ENCODE measurements at places on chromosomes 7 and 10. TPM values are rescaled to one million over a fixed set of nuclear protein-coding genes. Genes with fewer than 3 reads are reported as not detected.

Gene ANKIB1
- 34.6 TPM for total RNA-seq

Gene ADCYAP1R1
- 5.8 TPM for total RNA-seq

DNA sequence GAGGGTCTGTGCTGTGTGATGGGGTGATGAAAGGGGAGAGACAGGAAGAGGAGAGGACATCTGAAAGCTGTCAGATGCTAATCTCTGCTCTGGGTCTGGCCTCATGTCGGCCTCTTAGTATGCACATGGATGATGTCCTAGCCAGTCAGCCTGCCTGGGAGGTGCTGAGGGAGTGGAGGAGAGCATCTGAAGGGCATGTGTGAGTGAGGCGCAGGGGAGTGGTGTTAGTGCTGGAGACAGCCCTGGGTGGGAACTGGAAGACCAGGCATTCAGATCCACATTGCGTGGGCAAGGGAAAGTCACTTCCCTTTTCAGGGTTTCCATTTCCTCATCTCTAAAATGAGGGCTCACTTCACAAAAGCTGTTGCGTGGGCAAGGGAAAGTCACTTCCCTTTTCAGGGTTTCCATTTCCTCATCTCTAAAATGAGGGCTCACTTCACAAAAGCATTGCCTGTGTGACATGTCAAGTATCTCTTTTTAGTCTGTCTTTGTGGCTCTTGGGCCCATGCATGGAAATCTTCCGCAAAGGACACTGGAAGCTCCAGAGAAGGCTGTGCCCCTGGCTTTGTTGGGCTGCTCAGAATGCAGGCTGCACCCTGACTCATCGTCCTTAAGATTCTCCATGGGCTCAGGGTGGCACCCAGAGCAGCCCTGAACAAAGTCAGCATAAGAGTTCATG, 10.0 kb downstream of the SFTPD start:
- peak; percentile 88 for DNase-seq

DNA sequence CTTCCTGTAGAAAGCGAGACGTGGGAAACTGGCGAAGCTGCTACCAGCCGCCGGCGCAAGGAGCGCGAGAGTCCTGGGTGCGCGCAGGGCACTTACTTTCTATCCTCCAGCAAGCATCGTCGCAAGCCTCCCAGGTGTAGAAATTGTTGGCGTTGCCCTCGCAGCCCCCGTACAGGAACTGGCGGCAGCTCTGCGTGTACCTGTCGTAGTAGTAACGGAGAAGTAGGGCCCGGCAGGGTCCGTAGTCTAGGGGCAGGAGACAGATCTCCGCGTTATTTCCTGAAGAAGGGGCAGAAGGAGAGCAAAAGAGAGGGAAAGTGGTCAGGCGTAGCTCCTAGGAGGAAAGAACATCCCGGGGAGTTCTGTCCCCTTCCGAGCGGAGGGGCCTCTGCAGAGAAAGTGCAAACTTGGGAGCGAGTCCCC, 501 bp downstream of the TFPI2 start:
- no peak for DNase-seq

- no peak for DNase-seq
Observed at GRCh38 chr10:66295602-66296001, 630.2 kb upstream of the LRRTM3 start.

Gene LIPM
- not detected for total RNA-seq

Gene ASB10
- total RNA-seq, result 41.4 TPM

DNA sequence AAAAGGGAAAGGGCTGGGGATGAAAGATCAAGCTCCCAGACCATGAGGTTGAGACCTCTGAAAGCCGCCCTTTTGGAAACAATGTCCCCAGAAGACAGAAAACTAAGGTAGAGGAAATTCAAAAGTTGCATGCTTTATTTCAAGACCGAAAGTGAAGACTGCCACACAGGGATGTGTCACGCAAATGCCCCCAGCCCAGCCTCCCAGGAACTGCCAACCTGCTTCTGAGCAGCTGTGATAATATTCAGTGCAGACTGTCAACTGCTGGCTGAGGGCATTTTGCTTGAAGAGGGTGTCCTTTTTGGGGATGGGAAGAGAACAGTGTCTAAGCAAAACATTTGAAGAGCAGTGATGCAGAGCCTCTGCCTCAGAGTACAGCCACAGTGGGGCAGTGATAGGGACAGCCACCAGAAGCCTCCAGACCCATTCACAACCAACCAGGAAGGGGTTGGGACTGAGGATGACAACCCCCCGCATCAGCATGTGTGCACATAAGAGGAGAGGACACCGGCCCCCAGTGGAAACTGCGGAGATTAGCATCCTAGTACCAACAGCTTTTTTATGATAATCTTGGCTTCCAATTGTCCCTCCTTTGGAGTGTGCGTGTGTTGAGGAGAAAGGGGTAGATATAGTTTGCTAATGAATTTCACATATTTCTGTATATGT, 34.7 kb upstream of the NFE2L3 start:
- no peak for DNase-seq

GRCh38 chr7:40297741-40298311, 163.0 kb downstream of the SUGCT start:
- no peak for DNase-seq

Gene ELFN1
- 10.7 TPM for total RNA-seq

DNA sequence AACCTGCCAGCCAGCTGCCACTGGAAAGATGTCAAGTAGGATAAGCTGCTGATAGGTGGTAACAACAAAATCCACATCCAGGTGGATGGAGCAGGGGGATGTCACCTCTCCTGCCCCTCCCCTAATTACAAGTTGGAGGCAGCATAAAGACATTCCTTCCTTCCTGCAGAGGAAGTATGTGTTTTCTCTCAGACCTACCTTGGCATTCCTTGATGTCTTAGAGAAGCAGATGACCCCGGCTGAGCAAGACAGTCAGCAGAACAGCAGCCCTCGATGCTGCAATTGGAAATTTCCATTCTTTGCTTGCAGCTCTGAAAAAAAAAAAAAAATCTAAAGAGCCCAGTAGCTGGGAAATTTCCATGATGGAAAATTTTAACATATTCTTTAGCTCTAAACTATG, 137.5 kb upstream of the MKLN1 start:
- no peak for DNase-seq

GRCh38 chr10:110279407-110279986, 25.2 kb downstream of the SMNDC1 start:
- no peak for DNase-seq

GRCh38 chr10:45416603-45417002, 42.6 kb downstream of the ALOX5 start:
- no peak for DNase-seq

Gene ZNF22
- total RNA-seq, result 13.7 TPM

DNA sequence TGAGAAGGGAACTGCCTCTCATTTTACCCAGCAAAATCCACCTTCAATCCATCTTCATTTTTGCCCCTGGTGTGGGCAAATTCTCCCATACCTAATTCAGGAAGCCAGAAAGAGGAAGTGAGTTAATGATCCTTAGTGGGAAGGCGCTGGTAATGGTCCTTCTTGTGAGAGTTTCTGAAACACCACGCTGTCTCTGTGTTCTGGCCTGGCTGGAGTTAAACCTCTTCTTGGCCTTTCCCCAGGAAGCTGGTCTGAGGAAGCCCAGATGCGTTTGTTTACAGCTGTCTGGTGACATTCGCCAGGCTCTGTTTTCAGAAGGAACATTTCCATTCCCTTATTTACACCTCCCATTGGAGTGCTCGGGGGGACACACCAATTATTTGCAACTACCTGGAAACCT, 24.3 kb downstream of the HTRA1 start:
- no peak for DNase-seq

Gene HOXA7
- total RNA-seq, result not detected

Gene C10orf53
- not detected for total RNA-seq

- DNase-seq, result no peak
Observed at GRCh38 chr10:81918766-81919165, 43.8 kb downstream of the NRG3 start.

Data from Right ventricle myocardium inferior (tissue), 1 donor.